Activated CD4-positive, alpha-beta T cell treated with anti-CD3 and anti-CD28 coated beads, Interleukin-2, amount 10 ng/mL, durations not matched to agents 7 days and 5 days (primary cell): ENCODE measurements at places on chromosomes 1 and 21.

GRCh38 chr1:5271264-5271663 lies 616.9 kb downstream of the AJAP1 start:
- no peak for DNase-seq

- DNase-seq: peak; percentile 40
Measured at GRCh38 chr1:204377800-204378668, 18.3 kb upstream of the PLEKHA6 start.

GRCh38 chr21:29669416-29669815 lies 270.4 kb downstream of the GRIK1 start:
- DNase-seq: no peak

- peak; percentile 86 for DNase-seq
Measured at GRCh38 chr21:43646550-43647260, 12.6 kb downstream of the HSF2BP start.

DNA sequence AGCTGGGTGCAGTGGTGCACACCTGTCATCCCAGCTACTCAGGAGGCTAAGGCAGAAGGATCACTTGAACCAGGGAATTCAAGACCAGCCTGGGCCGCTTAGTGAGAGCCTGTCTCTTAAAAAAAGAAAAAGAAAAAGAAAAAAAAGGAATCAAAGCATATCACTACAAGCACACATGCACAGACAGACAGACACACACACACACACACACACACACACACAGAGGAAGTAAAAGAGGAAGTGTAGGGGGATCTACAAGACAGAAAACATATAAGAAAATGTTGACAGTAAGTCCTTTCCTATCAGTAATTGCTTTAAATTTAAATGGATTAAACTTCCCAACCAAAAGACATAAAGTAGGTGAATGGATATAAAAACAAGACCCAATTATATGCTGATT lies 180.3 kb downstream of the FAF1 start:
- no peak for DNase-seq

DNA sequence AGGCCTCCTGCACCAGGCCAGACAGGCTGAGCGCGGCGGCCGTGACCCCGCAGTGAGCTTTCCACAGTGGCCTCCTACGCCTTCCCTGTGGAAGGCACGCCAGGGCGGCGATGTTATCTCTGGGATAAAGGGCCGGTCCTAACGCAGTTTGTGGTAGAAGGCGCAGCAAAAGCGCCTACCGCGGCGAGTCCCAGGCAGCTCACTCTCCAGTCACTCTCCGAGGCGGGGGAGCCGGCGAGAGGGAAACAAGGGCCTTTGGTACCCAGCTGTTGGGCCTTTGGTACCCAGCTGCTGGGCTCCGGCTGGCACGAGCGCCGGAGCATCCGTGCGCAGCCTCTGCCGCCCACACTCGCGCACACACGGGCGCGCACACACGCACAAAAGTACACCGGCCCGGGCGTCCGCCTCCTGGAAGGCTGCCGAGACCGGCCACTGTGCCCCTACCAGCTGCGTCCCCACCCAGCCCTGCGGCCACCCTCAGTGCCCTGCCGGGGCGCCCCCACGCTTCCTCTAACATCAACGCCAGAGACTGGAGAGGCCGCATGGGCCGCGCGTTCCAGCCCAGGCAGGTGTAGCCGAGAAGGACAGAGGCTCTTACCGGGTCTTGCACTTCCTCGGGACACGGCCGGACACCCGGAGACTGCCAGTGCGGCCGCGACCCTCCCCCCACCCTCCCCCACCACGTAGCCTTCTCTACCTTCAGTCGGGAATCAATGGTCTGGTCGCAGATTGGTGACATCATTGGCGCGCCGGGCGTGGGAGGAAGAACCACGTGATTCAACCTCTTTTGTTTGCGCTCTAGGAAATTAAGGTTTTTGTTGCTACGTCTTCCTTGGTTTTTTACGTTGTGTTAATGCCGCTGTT lies 19.5 kb upstream of the ADAR start:
- DNase-seq: peak; percentile 94

- no peak for DNase-seq
Measured at GRCh38 chr1:235730007-235730406, 80.4 kb upstream of the GNG4 start.

DNA sequence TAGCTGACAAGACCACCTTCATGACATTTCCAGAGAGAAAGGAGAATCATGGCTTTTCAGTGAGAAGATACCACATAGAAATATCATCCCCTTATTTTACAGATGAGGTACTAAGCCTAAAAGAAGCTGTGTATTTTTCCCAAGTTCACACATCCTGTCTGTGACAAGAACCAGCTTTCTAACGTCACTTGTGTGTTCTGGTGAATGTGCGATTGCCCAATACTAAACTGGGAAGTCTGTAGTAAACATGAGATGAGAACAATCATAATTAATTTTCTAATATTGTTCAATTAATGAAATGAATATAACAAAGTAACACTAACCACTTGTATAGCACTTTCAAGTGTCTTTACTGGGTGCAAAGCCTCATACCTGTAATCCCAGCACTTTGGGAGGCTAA lies 46.0 kb downstream of the PTGER3 start:
- no peak for DNase-seq

GRCh38 chr1:31726715-31727114 lies 22.9 kb upstream of the COL16A1 start:
- DNase-seq: no peak

DNA sequence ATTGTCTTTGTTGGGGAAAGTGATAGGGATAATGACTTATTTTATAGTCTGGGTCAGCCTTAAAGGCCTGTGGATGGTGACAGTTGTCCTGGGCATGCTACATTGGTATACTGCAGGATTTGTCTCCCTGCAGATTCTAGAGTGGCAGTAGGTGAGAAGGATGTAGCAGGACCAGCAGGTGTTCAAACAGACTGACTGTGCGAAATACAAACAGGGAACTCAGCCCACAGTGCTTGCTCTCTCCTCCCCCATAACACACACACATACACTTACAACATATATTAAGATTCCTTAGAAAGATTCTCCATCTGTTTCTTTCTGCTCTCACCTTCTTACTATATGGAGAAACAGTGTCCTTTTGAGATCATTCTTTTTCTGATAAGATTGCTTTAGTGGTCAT lies 6.9 kb downstream of the PDE4B start:
- DNase-seq: no peak

GRCh38 chr1:43147625-43148327 lies 24.3 kb downstream of the EBNA1BP2 start:
- DNase-seq: peak; percentile 51

DNA sequence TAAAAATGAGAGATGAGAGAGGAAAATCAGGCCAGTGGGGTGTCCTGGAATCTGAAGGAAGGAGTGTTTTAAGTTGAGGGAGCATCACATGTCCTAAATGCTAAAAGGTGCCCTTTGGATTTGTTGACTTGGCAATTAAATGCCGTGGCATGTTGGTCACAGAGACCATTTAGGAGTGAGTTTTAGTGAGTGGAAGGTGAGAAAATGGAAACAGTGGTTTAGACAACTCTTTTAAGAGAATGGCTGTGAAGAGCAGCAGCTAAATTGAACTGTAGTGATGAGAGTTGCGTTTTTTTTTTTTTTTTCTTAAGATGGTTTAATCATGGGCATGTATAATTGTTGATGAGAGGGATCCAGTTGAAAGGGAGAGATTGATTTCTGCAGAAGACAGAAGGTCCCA lies 95.0 kb downstream of the S1PR1 start:
- no peak for DNase-seq

DNA sequence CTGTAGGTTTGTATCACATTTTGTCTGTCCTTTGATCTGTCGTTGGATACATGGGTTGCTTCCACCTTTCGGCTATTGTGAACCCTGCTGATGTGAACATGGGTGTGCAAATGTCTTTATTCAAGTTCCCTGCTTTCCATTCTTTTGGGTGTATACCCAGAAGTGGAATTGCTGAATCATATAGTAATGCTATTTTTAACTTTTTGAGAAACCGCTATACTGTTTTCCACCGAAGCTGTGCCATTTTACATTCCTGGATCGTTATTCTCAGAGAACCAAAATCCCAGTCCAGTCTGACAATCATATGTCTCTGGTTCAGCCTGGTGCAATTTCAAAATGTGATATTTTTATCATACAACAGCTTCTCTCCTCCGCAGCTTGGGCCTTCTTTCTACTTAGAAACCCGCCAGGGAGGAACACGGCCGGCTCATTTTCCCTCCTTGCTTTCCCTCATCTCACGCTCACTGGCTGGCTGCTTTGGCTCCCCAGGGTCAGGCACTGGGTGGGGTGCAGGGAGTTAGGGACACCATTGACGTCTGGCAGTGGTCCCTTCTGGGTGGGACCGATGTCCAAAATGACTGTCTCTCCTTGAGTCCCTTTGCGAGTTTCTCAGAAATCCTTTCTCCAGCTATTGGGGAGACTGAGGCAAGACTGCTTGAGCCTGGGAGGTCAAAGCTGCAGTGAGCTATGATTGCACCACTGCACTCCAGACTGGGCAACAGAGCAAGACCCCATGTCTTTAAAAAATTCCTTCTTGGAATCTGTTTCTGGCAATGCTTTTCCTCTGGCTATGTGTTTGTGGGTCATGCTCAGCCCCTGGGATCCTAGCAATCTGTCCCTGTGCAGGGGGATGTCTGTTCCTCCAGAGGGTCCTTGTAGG lies 73.5 kb upstream of the AKT3 start:
- no peak for DNase-seq

GRCh38 chr1:88890791-88891317 lies 513 bp downstream of the GTF2B start:
- DNase-seq: peak; percentile 51

GRCh38 chr1:229075217-229075616 lies 195.7 kb upstream of the RAB4A start:
- DNase-seq: no peak

GRCh38 chr1:174258148-174258550 lies 98.8 kb downstream of the RABGAP1L start:
- peak; percentile 65 for DNase-seq

- DNase-seq: no peak
Measured at GRCh38 chr1:224541901-224542630, 74.1 kb upstream of the CNIH3 start.

DNA sequence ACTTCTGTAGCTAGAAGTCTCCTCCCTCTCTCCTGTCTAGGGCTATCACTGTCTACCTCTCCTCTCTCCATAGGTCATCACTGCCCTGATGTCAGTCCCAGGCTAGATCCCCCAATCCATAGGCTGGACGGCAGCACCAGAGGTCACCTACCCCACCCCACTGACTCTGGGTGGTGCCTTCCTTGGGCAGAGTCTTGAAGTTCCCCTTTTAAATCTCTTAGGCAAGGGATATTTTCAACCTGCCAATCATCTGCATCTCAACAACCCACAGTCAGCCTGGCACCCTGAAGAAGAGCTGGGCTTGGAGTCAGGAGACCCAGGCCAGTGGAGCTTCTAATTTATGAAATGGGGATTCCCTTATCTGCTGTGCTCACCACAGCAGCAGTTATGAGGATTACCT lies 13.2 kb downstream of the MYBPH start:
- DNase-seq: no peak

DNA sequence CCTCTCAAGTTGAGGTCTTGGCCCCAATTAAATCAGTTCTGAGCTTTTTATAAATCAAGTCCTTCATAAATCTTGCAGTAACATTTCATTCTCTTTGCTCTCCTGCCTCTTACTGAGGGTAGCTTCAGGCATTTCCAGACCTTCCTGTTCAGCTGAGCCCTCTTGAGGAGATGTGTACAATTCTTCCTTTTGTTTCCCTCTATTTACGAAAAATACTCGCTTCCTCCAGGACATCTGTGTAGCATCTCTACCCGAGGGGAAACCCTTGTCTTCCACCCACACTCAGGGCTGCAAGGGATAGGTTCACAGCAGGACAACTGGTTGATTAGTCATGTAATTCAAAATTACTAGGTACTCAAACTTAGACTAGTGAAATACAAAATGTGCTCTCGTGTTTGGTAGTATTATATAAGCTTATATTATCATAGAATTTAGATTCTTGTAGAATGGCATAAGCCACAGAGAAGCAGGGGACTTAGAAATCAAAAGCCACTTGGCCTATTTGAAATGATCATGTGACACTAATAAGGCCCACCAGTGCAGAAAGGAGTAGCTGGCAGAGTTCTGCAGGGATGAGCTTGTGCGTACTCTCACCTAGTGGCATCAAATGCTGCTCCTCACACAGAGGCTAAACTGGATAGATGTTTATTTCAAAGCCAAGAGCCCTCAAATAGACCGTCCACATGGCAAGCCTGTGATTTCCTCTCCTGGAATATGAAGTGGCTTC lies 126.7 kb downstream of the GDAP2 start:
- DNase-seq: no peak

DNA sequence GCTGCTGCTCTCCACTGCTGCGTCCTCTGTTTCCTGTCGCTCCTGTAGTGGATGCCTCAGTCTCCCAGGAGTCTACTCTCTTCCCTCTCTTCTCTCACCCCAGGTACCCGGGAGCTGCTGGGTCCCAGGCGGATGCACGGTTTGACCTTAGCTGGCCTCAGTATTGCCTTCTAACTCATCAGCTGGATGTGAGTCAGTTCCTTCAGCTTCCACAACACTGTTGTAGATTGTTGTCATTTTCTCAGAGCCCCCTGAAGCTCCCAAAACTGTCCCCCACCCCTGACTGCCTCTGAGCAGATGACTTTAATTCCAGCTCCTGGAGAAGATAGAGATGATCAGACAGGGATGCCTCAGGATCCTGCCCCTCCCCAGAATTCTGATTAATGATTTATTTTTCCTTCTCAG lies 7.2 kb downstream of the CNIH3 start:
- DNase-seq: no peak

- no peak for DNase-seq
Measured at GRCh38 chr1:234503193-234504050, 24.4 kb upstream of the TARBP1 start.

DNA sequence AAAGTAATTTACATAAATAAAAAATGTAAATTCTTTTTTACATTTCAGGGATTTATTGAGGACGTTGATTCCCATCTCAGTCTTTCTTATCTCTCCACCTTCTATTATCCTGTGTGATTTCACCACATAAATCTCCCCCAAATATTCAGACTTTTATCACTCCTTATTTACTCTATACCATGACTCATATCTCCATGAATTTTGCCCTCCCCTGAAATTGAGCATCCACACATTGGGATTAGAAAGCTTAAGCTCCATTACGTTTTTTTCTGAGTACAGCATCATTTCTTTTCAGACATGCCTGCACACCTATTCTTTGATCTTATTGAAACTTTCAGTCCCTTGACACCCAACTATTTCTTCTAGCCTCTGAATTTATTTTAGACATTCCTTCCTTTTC lies 111.2 kb downstream of the IFI44 start:
- no peak for DNase-seq

- no peak for DNase-seq
Measured at GRCh38 chr1:65109487-65109886, 38.5 kb upstream of the AK4 start.

DNA sequence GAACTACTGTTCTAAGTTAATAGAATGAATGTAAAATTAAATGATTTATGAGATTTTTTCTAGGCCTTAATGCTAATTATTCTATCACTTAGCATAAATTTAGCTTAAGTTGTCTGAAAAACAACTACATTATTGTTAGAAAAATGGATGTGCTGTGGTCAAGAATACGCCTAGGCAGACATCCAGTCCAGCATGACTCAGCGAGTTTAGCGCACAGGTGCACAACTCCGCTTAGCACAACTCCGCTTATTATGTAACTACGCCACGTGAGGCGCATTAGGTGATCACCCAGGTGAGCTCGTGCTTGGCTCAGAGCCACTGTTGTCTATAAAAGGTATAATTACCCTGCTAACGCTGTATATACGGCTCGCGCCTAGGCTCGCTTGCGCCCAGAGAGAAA lies 1043.6 kb upstream of the ADGRL4 start:
- no peak for DNase-seq
